ENCODE measurements at places on chromosomes 6 and 20.

DNA sequence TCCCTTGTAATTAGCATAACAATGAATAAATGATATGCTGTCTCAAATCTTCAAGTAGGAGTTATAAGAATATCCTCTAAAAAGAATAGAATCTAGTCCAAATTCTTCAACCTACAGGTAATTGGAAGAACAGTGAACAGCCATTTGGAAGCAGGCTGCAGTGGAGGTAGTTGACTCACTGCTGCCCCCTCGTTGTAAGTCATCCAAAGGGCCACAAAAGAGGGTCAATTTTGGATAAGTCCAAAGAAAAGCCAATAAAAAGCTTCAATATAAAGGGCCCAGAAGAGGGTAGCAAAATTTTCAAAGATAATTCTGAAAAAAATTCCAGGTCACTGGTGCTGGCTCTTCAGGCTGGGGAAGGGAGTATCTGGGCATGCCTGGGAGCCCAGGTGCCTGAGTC is 60.8 kb upstream of the SSTR4 start:
- DNase-seq, result no peak

GRCh38 chr6:130676077-130676772 is 151.0 kb upstream of the SMLR1 start:
- DNase-seq, result no peak

DNA sequence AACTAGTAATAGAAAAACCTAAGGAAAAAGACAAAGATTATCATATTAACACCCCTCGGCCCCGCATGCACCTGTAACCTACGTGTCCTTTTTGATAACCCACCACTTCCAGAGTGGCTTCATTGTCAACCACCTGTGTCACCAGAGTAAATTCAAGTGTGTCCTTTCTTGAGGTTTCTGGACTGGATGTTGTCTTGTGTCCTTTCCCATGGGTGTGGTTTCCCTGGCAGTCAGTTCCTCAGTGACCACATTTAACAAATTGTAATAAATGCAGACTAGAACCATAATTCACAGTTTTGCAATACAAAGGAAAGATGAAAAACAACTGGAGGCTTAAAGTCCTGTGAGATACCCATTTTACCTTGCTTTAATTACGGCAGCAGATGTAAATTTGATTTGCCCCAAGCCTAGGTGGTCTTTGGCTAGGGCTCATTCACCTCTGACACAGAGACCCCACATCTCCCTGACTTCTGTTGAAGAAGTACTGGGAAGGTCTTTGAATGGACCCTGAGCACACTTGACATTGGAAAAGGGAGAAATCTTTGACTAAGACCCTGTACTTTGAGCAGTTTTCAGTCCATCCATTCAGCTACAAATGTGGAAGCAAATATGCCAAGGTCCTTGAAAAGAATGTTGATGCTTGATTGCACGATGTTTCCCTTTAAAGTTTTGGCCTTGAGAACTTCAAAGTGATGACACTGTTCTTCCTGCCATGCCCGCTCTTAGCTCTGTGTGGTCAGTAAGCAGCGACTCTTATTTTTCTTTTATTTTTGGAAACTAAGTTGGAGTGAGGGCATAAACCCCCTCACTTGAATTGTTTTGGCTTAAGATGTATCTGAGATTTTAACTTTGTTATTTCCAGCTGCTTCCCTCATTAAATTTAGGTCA is 232.4 kb downstream of the UST start:
- DNase-seq, result no peak

DNA sequence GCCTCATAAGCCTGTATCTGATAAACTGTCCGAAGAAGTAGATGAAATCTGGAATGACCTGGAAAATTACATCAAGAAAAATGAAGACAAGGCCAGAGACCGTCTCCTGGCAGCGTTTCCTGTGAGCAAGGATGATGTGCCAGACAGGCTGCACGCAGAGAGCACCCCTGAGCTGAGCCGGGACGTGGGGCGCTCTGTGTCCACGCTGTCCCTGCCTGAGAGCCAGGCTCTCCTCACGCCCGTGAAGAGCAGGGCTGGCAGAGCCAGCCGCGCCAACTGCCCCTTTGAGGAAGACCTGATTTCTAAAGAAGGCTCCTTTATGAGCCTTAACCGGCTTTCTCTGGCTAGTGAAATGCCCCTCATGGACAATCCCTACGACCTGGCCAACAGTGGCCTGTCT is 33.9 kb upstream of the MTHFD1L start:
- DNase-seq, result no peak

- DNase-seq, result no peak
Measured at GRCh38 chr6:163395122-163395830, 19.2 kb upstream of the QKI start.
